ENCODE measurements at places on chromosomes 1 and 21.
A peak's percentile ranks its signal among the peaks of the same experiment; 100 is the strongest.

DNA sequence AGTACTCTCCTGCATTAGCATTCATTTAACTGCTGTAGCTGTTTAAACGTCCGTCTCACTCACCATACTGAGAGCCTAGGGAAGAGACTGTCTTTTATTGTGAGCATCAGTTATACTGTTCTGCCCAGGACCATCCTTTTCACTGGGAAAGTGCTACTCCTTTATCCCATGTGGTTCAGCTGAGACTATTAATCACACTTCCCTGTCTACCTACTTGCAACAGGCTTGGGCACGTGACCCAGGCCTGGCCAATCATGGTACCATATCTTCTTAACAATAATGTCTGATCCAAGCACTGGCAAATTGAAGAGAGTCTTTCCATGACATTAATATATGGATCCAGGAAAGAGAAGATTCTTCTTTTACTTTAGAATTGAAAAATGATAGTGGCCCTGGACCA lies 108.1 kb downstream of the TM2D1 start:
- no peak for DNase-seq

DNA sequence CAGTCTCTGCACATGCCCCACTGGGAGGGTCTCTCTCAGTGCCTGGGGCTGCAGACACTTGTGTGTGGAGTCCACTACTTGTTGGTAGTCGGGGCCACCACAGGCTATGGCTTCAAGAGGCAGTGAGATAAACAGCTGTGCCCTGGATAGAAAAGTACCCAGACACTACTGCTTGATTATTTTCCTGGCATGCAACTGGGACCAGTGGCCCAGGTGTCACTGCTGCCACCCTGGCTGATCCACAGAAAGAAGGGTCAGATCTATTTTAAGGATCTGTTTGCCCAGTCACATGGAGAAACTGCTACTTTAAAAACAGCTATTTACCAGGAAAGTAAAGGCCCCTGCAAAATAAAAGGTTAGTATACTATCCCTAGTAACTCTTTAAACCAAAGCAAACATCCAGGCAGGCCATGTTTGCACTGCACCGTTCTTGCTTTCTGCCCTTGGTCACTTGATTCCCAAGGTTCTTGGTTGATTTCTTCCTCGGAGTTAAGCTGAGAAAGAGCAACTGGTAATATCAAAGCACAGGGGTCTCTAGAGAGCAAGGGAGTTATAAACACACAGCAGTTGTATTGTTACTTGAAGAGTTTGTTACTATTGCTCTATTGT lies 99.9 kb downstream of the GLUL start:
- DNase-seq: no peak

DNA sequence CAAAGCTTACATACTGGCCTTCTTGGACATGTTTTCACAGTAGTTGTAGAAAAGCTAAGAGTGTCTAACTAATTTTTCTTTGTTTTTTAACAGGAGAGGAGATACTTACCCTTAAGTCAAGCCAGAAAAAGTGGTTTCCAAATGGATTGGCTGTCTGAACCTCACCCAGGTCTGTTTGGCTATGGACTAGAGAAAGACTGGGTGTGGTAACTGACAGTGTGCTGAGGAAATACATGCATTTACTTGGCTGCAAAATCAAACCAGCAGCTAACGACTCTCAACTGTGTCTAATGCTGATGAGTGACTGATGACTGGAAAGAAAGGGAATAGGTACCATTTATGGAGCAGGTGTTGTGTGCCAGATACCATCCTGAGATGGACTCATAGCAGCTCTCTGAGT lies 91.1 kb downstream of the MTR start:
- DNase-seq: no peak

- DNase-seq: peak; percentile 91
Measured at GRCh38 chr1:25586181-25586588, 30.4 kb upstream of the MAN1C1 start.

- no peak for DNase-seq
Measured at GRCh38 chr1:81308191-81308590, 492.5 kb upstream of the ADGRL2 start.

- no peak for DNase-seq
Measured at GRCh38 chr21:38993561-38993960, 187.8 kb downstream of the ETS2 start.

DNA sequence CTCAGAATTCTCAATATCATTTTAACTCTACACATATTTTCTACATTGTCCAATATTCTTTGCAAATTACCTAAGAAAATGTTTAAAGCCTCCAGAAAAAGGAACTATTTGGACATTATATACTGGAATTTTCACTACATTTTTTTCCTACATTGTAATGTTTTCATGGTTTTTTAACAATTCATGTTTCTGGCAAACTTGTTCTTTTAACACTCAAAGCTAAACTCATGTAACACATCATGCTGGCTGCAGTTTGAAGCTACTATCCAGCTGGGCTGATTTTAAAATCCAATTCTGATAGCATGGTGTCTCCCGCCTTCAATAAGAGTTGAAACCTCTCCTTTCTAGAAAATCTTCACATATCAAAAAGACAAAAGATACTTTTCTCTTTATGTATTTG lies 52.0 kb downstream of the TGFBR3 start:
- DNase-seq: no peak

- no peak for DNase-seq
Measured at GRCh38 chr1:23194119-23194984, 22.9 kb downstream of the HTR1D start.

GRCh38 chr1:48920851-48921250 lies 144.2 kb upstream of the BEND5 start:
- no peak for DNase-seq

DNA sequence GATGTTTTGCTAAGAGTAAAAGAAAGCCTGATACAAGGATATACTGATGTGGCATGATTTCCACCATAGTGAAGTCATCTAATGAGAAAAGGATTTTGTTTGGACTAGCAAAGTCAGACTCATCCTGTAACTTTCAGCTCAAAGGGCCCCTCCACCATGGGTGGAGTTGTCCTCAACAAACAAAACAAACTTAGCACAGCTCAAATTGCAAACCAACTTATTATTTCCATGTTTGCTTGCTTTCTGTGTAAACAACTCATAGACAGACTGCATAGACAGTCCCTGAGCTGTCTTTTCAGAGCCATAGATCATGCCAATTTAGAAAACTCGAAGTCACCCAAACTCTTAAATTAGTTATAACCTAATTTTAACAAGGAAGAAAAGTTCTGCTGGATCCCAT lies 69.4 kb upstream of the VAV3 start:
- DNase-seq: no peak

DNA sequence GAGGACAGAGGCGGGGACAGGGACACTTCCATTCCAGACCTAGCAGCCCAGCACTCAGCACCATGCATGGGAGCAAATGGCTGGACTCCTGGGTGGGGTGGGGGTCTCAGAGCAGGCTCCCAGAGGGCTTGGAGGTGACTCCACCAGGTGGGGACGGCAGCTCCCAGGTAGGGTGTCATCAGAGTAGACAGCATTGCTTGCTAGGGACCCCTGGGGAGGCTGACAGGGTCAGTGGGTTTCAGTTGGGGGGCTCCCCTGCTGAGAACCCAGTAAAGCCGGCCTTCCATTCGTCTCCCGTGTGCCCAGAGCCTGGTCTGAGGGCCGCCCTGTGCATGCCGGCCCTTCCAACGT lies 4.8 kb upstream of the GJC2 start:
- DNase-seq: no peak

DNA sequence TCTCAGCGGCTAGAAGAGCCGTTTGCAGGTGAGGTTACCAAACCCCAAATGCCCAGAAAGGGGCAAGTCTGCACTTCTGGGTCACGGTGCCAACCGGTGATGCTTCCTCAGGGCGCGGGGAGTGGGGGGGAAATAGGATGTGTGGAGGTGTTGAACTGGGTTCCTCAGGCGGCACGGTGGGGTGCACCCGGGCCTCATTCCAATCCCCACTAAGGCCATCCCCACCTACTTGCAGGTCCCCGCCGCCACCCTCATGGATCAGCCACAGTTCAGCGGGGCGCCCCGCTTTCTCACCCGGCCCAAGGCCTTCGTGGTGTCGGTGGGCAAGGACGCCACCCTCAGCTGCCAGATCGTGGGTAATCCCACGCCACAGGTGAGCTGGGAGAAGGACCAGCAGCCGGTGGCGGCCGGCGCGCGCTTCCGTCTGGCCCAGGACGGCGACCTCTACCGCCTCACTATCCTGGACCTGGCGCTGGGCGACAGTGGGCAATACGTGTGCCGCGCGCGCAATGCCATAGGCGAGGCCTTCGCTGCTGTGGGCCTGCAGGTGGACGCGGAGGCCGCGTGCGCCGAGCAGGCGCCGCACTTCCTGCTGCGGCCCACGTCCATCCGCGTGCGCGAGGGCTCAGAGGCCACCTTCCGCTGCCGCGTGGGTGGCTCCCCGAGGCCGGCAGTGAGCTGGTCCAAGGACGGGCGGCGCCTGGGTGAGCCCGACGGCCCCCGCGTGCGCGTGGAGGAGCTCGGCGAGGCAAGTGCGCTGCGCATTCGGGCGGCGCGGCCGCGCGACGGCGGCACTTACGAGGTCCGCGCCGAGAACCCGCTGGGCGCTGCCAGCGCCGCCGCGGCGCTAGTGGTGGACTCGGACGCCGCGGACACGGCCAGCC lies 3.9 kb downstream of the OBSCN start:
- no peak for DNase-seq

- no peak for DNase-seq
Measured at GRCh38 chr1:236673289-236673919, 12.9 kb upstream of the ACTN2 start.

- DNase-seq: peak; percentile 47
Measured at GRCh38 chr1:209585672-209586071, 2.2 kb downstream of the CAMK1G start.

DNA sequence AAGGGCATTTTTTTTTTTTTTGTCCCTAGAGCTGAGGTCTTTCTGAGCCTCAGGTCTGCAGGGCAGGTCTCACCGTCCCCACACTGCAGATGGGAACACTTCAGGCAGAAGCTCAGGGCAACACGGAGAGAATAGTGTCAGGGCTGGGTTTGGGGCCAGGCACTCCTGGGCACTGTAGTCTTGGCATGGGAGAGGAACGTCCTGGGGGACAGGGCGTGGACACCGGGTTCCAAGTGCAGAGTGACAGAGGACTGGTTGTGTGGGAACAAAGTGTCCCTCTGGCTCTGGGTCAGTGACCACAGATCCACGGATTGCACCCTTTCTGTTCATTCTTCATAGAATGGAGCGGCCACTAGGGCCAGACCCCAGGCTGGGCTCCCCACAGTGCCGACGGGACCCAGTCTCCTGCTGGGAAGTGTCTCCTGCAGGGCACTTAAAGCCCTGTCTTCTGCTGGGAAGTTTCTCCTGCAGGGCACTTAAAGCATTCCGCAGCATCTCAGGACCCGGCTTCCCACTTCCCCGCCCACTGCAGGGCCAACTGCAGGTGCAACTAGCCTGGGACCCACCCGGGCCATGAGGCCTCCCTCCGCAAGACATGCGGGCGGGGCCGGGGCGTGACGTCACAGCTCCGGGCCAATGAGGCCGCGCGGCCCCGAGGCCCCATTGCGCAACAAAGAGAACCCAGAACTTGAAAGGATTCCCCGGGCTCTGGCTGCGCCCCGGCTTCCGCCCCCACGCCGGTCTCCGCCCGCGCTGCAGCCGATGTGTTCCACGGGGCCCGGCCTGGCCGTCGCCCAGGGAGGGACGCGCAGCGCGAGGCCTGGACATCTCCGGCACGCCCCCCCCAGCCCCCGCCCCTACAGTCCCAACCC lies 1.2 kb downstream of the GPR153 start:
- DNase-seq: peak; percentile 87

- DNase-seq: no peak
Measured at GRCh38 chr1:78096976-78097375, 51.2 kb downstream of the GIPC2 start.

GRCh38 chr1:94624203-94624602 lies 82.6 kb upstream of the F3 start:
- DNase-seq: no peak

GRCh38 chr1:55322842-55323241 lies 107.7 kb upstream of the USP24 start:
- DNase-seq: no peak

- no peak for DNase-seq
Measured at GRCh38 chr1:185404907-185405568, 88.0 kb upstream of the IVNS1ABP start.

- DNase-seq: peak; percentile 25
Measured at GRCh38 chr21:46002841-46003574, 21.4 kb downstream of the COL6A1 start.

DNA sequence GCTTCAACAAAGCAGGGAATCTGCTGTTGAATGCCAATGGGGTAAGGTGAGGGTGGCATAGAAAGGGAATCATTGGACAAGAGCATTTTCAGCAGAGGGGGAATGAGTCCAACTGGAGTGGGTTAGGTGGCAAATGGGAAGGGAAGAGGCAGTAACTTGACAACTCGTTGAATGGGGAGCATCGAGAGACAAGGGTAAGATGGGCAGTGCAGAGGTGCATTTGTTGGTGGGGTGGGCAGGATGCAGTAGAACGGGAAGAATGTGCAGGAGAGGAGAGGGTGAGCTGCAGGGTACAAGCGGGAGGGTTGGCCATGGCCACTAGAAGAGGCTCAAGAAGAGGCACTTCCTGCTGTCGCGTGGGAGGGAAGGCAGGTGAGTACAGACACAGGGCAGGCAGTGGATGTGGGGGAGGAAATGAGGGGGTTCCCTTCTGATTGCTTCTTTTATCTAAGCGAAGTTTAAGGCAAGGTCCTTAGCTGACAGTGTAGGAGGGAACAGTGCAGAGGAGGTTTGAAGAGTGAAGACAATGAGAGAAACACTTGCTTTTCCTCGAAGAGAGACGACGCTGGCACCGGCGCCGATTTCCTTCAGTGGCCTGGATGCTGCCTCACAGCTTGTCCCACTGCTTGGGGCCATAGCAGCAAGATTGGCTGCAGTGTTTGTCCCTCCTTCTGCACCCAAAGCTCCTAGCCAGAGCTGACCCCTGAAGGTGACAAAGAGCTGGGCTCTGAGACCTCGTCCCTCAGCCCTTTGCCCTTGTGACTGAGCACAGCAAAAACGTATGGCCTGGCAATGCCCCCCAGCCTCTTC lies 3.2 kb upstream of the IKBKE start:
- DNase-seq: no peak

- peak; percentile 80 for DNase-seq
Measured at GRCh38 chr1:180234369-180235076, 4.5 kb downstream of the LHX4 start.

DNA sequence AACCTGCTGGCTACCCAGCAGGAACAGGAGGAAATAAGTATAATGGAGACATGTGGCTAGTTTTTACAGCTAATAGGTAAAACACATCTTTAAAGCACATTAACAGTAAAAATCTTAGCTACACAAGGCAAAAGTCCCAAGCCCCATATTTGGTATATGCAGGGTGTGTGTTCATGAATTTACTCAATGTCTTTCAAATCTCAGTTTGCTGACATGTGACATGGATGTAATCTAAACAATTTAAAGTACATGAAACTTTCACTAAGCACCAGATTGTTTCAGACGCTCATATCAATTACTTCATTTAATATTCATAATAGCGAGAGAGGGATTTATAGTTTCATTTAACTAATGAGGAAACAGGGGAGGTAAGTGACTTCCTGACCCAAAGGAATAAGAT lies 3.9 kb downstream of the TACSTD2 start:
- no peak for DNase-seq
